ENCODE measurements at places on chromosomes 3 and 15.

- DNase-seq, result no peak
Measured at GRCh38 chr3:167187221-167187620, 192.9 kb downstream of the ZBBX start.

DNA sequence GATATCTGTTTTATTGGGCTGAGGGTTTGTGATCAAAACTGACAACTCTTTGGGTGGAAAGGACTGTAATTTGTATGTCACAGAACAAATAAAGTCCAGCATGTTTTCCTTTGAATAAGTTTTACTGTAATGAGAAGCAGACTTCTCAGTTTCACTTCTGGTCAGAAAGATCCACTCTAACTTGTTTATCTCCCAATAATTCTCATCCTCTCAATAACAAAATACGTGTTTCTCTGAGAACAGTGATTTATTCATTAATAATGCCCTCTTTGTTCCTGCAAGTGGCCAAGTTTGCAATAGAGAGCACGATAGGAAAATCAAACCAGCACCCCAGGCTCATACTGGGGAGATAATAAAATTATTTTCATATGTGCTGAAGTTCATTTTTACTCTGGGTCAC lies 190.6 kb downstream of the CNTN3 start:
- DNase-seq, result no peak

DNA sequence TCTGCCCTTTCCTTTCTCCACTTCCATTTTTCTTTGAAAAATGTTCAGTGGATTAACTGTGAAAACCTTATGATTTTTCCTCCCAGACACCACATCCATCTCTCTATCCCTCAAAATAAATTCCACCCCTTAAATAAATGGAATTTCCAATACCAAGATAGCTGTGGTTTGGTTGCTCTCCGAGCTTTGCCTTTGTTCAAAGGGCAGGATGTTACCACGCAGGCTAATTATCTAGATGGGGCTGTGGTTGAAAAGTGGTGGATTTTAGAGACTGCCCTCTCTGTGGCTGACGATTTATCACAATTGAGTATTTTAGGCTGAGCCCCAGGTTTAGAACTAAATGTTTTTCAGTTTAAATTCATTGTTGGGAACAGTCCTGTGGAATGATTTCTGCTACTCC lies 36.9 kb upstream of the CMSS1 start:
- no peak for DNase-seq

DNA sequence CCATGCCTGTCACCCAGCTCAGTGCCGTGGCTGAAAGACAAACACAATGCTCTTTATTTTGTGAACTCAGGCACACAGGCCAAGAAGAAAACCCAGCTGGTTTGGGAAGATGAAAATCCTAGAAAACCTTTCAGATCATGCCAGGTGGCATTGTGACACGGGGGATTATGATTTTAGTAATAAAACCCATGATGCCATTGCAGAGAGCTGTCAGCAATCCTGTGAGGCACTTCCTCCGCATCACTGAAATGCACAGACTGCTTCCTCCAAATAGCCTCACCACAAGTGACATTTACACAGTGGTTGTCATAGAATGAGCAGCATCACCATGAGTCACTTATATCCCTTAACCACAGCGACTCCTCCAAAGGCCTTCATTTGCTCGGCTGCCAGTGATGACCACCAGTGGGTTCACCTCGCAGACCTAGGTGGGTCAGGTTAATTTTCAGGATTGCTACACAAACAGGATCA lies 22.7 kb downstream of the ABHD6 start:
- DNase-seq, result no peak

GRCh38 chr3:6680119-6680806 lies 180.7 kb upstream of the GRM7 start:
- no peak for DNase-seq

DNA sequence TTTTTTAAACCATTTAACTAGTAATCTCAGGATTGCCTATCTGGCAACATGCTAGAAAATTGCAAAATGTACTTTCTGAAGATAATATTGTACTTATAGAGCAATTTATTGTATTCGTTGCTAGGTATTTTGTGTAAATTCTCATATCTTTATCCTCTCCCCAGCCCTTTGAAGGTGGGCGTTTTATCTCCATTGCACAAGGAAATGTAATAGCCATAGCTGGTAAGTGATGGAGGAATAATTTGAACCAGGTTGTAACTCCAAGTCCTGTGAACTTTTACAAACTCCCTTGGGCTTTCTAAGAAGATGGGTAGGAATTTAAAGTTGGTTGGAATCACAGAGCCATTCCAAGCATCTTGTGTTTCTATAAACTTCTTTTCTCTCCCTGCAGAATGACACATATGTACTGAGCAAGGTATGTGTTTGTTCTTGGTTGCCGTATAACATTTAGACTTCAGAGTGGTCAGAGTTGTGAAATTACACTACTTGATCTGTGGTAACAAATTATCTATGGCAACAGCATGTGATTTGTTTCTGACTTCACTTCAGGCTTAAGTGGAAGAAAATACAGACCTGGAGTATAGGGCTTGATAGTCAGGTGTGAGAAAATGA lies 170.9 kb downstream of the AKAP13 start:
- DNase-seq, result no peak

All from D721Med (cell line).